Activated T-cell treated with anti-CD3 and anti-CD28 coated beads, Interleukin-2, amount 50 U/mL, for 4 hours (primary cell): ENCODE measurements at places on chromosomes 6 and 20. TPM values are rescaled to one million over a fixed set of nuclear protein-coding genes. Genes with fewer than 3 reads are reported as not detected.

DNA sequence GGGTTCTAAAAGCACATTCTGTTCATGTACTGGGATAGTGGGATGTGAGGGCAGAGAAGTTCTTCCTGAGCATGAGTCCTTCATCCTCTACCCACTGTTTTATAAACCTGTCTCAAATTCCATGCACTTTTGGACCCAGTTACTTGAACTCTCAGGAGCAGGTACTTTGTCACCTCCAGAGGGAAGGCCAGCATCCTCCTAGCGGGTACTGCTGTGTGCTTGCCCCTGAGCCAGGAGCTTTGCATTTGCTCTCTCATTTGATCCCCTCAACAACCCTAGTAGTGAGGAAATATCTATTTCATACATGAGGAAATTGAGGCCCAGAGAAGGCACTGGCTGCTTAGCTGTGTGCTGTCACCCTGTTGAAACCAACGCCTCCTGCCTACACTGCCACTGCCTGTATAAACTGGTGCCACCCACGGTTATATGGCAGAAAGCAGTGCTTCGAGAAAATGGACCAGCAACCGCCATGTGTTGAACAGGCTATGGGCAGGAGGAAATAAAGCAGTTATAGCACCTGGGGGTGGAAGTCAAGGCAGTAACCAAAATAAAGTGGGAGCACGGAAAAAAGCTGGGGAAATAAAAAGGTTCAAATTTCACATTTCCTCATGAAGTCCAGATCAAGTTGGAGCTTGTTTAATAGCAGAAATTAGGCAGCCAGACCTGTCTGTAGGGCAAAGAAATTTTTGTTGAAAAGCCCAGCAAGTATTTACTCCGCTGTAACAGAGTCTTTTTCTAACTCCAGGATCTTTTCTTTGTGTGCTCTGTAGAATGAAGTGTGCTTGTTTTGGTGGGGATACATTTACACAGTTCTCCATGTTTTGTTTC, 38.0 kb downstream of the KLHL31 start:
- DNase-seq = no peak

DNA sequence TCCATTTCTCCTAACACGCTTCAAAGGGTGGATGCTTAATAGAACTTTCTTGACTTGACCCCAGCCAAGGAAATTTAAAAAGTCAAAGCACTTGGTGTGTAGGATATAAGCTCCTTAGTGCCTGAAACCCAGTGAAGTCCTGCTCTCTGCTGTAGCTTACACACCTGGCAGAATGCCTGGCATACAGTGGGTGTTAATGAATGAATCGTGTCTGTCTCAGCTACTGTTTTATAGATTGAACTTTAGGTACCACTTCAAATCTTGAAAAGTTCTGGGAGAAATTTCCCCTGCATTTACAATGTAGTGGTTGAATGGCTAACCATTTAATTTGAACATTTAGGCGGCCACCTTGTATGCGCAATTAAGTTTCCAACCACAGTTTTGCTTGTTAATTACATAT, 70.5 kb upstream of the ZNF217 start:
- DNase-seq = no peak

MOCS3 gene
- total RNA-seq = 8.7 TPM

WFDC5 gene
- total RNA-seq = not detected

GPR63 gene
- 0.57 TPM for total RNA-seq
